ENCODE measurements at places on chromosomes 12 and 14.

DNA sequence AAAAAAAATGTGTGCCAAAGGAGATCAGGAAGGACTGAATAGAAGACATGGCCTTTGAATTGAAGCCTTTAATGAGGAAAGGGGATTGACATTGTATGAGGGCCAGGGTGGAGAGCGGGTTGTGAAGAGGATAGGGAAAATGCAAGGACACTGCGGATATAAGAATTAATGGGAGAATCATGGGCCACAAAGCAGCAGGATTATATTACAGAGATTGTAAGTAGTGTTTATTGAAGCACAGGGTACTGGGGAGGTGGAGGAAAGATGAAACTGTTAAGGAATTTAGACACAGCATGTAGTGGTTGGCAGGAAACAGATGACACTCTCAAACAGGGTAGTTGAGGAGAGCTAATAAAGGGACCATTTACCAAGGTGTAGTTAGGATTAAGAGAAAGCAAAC is 16.4 kb upstream of the POC1B start:
- DNase-seq: no peak

GRCh38 chr12:8033153-8034044 is 883 bp downstream of the FOXJ2 start:
- DNase-seq: peak; percentile 43

DNA sequence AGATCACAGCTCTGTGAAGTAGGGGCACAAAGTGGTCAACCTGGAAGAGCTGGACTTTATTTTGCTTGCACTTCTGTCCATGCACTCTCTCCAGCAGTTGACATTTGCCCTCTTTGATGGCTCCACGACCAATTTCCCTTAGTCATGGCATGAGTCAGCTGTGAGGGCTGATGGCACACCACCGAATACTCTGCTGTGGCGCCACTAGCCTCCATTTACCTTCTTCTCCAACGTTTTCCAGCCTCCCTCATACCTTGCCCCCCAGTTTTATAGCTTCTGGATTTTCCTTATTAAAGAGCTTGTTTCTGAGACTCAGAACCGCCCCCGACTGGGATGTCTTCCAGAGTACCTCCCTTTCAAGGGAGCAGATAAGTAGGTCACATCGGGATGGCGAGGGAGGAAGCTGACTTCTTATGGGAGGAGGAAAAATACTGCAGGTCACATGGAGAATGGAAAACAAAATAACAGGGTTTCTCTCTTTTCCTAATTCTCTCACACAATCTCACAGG is 17.6 kb downstream of the NINJ2 start:
- DNase-seq: no peak

- DNase-seq: no peak
These were observed 54.5 kb downstream of the C12orf75 start for GRCh38 chr12:105384916-105385535.

- DNase-seq: no peak
These were observed at the start of gene RFLNA for GRCh38 chr12:124294780-124295341. Gene RFLNA, plus strand, starts transcription at chr12:124295093. Its CDS starts 337 bp downstream, at chr12:124295430.

DNA sequence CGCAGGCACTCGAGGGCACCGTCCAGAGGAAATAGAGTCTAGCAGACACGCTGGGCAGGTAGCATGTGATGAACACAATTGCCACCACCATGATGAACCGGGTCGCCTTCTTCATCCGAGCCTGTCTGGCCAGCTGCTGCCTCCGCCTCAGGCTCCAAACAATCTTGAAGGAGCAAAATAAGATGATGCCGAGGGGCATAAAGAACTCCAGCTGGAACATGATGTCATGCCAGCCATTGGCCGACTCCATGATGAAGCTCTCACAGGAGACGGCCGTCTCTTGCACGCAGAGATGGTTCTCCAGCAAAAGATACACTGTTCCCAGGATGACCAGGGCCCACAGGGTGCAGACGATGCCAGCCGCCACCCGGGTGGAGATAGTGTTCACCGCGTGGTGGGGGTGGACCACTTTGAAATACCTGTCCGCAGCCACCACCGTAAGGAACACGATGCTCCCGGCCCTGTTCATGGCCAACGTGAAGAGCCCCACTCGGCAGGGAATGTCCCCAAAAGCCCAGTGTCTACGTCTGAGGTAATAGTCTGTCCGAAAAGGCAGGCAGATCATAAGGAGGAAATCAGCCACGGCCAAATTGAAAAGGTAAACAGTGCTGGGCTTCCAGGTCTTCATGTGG is 945 bp downstream of the HCAR1 start:
- no peak for DNase-seq

GRCh38 chr12:123142921-123143735 is 7.8 kb downstream of the PITPNM2 start:
- no peak for DNase-seq

- DNase-seq: peak; percentile 80
These were observed 21.8 kb upstream of the KRT78 start for GRCh38 chr12:52870361-52871290.

- no peak for DNase-seq
These were observed 545.7 kb upstream of the MIS18BP1 start for GRCh38 chr14:45798659-45799058.

DNA sequence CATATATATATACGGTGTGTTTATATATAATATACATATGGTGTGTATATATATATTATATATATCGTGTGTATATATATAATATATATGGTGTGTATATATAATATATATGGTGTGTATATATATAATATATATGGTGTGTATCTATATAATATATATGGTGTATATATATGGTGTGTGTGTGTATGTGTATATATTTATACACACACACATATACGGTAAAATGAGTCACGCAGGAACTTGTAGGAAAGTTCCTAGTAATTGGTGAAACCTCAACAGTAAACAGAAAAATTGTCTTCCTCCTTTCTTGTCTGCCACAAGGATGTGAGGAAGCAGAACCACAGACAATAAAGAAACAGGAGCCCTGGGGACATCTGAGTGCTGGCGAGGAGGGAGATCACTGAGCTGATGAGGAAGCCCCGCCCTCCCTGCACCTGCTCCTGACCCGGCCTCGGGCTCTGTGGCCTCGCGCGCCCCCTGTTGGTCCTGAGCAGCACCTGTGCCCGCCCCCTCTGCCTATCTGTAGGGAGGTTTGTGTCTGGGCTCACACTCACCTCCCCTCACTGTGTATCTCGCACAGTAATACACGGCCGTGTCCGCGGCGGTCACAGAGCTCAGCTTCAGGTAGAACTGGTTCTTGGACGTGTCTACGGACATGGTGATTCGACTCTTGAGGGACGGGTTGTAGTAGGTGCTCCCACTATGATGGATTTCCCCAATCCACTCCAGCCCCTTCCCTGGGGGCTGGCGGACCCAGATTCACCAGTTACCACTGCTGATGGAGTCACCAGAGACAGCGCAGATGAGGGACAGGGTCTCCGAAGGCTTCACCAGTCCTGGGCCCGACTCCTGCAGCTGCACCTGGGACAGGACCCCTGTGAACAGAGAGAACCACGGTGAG is 1079.4 kb downstream of the TMEM121 start:
- DNase-seq: peak; percentile 38

DNA sequence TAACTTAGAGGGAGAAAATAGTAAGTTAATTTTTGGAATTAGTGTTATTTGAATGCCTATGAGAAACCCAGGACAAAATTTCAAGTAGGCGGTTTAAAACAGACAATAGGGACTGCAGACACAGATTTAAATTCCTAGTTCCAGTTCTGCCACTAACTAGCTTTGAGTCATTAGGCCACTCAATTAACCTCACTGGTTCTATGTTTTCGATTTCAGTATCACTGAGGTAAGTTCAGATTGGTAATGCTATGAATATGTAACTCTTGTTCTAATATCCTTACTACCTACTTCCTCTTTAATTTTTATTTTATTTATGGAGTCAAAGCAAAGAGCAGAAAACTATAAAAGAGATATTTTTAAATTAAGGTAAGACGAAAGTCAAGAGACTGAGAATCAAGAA is 52.6 kb downstream of the GALC start:
- no peak for DNase-seq

- DNase-seq: no peak
These were observed 26.8 kb upstream of the MMP17 start for GRCh38 chr12:131801254-131801866.

- no peak for DNase-seq
These were observed 1.2 kb downstream of the NT5DC3 start for GRCh38 chr12:103839609-103840461.

GRCh38 chr14:89571491-89571890 is 154.5 kb upstream of the FOXN3 start:
- DNase-seq: no peak

DNA sequence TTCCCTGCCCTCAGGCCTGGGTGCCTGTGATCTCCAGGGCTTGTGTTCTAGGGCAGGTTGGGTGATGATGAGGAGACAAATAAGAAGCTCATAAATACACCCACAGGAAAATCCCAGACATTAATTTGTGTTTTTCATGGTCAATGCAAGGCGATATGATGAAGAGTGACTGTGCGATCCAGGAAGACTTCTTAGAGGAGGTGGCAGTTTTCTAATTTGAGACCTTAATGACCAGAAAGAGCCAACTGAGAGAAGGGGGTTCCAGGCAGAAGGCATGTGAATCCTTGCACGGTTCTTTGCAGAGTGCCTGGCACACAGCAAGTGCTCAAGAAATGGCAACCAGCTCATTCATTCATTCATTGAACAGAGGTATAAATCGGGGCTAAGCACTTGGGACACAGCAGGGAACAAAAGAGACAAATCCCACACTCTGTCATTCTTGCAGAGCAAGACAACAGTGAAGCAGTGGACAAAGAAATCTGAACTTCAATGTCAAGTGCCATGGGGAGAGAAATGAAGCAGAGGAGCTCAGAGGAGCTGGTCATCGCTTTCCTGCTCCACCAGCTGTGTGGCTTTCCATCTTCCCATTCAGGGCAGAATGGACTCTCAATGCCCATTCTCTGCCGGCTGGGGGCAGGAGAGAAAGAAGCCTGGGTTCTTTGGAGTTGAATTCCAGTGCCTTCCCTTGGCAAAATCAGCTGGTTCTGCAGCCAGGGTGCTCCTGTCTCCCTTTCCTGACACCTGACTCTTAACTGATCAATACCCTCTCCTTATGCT is 128.3 kb downstream of the AACS start:
- DNase-seq: no peak

DNA sequence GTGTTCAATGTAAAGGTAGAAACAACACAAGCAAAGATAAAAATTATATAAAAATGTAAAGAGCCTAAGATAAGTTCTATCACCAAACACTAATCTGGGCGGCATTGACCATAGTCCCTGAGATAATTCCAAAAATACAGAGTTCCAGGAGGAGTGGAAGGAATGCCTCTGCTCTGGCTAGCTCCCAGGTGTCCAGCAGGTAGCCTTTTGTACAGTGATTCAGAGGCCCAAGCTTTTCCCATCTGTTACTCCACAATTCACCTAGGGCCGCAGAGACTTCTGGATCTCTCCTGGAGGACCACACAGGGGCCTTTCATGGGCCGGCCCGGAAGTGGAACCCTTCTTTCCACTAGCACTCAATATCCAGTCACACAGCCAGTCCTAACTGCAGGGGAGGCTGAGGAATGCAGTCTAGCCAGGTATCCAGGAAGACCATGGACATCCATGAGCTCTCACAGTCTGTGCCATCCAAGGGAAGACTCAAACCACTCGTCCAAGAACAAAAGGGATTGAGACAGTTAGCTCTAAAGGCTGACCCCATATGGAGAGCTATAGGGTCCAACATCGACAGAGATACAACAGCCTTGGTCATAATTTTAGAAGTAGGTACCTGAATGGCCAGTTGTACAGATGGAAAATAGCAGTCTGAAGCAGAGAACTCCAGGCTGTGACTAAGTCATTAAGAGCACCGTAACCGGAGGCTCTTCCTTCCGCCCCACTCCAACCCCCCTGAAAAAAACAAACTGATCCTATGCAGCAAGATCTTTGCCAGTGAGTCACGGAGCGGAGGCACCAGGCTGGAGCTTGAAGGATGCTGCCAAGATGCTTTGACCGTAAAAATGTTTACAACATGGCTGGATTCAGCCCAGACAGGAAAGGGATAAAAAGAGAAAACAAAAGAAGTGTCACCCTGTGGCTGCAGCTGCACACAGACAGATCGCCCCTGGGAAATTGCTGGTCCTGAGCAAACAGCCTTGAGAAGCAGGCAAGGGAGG is 204.8 kb downstream of the NUAK1 start:
- DNase-seq: no peak

- DNase-seq: no peak
These were observed 13.1 kb downstream of the ZDHHC22 start for GRCh38 chr14:77128414-77128891.

DNA sequence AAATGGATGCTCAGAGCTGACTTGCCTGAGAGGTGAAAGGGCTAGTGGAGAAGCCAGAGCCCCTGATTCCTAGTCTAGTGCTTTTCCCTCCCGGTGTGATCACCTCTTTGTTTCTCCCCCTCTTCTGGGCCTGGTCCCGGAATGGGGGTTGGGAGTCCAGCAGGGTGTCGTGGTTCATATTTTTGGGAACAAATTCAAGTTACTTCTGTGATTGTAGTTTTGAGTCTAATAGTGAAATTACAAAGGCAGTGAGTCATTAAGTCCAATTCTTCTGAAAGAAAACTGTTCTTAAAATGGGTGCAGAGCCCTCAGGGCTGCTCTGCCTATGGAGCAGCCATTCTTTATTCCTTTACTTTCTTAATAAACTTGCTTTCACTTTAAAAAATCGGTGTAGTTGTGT is 7.6 kb downstream of the SUSD6 start:
- DNase-seq: no peak

DNA sequence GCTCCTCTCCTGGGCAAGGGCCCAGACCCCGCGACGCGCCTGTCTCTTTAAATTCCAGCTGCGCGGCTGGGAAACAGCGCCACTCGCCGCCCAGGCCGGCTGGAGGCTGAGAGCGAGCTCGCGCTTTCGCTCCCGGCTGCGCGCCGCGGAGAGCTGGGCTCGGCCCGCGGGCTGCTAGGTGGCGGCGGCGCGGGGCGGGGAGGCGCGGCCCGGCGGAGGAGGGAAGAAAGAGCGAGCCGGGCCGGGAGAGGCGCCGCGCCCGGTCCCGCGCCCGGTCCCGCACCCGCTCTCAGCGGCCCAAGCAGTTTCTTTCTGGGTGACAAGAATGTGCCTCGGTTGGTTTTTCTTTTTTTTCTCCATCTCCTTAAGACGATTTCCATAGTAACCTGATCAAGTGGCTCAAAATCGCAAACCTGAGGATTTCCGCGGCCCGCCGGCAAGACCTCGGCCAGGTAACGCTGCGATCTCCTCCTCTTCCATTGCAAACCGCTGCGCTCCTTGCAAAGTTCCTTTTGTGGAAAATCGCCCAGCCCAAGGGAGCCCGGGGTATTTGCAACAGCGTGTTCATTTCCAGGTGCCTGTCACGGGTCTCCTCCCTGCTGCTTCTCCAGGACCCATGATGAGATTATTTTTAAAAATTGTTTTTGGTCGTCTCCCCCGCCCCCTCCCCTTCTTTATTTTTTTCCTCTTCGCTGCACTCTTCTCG is 259.5 kb upstream of the E2F7 start:
- peak; percentile 86 for DNase-seq

GRCh38 chr14:42470427-42470719 is 863.7 kb downstream of the LRFN5 start:
- no peak for DNase-seq

Data from HEK293T (cell line).